ENCODE measurements at places on chromosomes 4 and X.

DNA sequence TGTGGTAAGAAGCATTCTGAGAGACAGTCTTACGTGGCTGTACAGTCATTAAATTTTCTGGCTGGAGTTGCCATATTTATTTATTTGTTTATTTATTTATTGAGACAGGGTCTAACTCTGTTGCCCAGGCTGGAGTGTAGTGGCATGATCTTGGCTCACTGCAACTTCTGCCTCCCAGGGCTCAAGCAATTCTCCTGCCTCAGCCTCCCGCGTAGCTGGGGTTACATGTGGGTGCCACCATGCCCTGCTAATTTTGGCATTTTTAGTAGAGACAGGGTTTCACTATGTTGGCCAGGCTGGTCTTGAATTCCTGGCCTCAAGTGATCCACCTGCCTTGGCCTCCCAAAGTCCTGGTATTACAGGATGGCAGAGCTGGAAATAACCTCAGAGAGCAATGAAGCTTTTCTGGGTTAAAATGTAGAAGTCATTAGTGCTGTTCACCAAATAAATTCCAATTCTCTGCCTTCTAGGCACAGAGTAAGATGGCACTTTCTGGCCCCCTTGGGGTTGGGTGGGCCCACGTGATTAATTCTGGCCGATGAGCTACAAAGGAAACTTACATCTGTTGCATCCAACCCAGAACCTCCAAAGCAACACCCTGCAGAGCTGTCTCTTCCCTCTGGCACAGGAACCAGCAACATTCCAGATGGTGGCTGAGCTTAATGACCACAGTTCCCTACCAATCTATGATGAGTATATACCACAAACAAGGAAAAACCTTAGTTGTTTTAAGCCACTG is 4.5 kb downstream of the MRFAP1 start:
- no peak for DNase-seq

- no peak for DNase-seq
These were observed 29.3 kb downstream of the AFAP1 start for GRCh38 chr4:7910263-7910896.

- DNase-seq: no peak
These were observed 32.0 kb upstream of the MGST2 start for GRCh38 chr4:139633661-139634060.

DNA sequence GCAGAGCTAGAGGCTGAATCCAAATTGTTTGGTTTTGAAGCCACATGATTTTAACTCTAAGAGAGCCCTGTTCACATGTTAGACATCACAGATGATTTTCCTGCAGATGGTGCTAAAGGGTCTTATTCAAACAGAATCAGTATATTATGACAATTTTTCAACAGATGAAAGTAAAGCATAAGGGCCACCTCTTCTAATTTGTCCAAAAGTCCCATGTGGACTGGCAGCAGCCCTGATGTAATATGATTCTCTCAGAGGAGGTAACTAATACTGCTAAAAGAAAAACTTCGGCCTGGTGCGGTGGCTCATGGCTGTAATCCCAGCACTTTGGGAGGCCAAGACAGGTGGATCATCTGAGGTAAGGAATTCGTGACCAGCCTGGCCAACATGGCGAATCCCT is 26.0 kb upstream of the SETD7 start:
- DNase-seq: no peak

GRCh38 chrX:10636851-10637250 is 16.5 kb upstream of the MID1 start:
- DNase-seq: no peak

Data from NCI-H460 (cell line).